ENCODE measurements at places on chromosomes 11 and 22. TPM values are rescaled to one million over a fixed set of nuclear protein-coding genes. Genes with fewer than 3 reads are reported as not detected.

- DNase-seq = no peak
Observed at GRCh38 chr22:31148953-31149627, 8.8 kb upstream of the PLA2G3 start.

GRCh38 chr11:122204206-122204605, 88.2 kb upstream of the BLID start:
- DNase-seq = no peak

GRCh38 chr22:23419171-23419570, 160.9 kb downstream of the IGLL1 start:
- DNase-seq = no peak

- DNase-seq = no peak
Observed at GRCh38 chr11:76455931-76456330, 11.1 kb downstream of the EMSY start.

GRCh38 chr11:7592711-7593110, 78.9 kb downstream of the PPFIBP2 start:
- peak; percentile 61 for DNase-seq

GRCh38 chr11:73463359-73463758, 87.2 kb downstream of the RELT start:
- DNase-seq = no peak

The LIMK2 gene
- 30.5 TPM for total RNA-seq

The SCO2 gene
- not detected for total RNA-seq
